ENCODE measurements at places on chromosomes 1 and 21. TPM values are rescaled to one million over a fixed set of nuclear protein-coding genes. Genes with fewer than 3 reads are reported as not detected.
A peak's percentile ranks its signal among the peaks of the same experiment; 100 is the strongest.

- no peak for DNase-seq
These were observed 19.3 kb upstream of the HEATR1 start for GRCh38 chr1:236623371-236624166.

DNA sequence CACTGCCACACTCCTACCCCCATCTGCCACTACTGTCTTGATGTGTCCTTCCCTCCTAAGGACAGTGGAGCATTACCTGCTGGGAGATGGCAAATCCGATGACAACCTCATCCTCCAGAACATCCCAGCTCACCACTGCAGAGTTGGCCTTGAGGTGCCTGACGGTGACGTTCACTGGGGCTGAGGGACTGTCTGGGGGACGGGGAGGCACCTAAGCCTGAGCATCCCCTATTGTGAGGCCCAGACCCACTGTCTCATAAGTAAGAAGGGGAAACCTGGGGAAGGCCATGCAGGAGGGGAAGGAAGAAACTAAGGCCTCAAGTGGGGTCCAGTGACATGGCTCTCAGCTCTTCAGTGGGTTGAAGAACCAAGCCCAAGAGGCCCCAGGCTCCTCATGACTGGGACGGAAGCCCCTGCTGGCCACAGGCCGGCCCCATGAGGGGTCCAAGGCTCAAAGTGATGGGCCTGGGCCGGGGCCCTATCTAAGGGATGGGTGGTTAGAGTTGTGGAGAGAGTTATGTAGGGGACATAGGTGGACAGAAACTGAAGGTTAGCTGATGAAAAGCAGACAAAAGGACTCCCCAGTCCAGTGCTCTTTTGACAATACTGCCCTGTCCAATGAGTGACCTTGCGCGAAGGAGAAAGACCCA lies 1.8 kb downstream of the FNDC5 start:
- no peak for DNase-seq

DNA sequence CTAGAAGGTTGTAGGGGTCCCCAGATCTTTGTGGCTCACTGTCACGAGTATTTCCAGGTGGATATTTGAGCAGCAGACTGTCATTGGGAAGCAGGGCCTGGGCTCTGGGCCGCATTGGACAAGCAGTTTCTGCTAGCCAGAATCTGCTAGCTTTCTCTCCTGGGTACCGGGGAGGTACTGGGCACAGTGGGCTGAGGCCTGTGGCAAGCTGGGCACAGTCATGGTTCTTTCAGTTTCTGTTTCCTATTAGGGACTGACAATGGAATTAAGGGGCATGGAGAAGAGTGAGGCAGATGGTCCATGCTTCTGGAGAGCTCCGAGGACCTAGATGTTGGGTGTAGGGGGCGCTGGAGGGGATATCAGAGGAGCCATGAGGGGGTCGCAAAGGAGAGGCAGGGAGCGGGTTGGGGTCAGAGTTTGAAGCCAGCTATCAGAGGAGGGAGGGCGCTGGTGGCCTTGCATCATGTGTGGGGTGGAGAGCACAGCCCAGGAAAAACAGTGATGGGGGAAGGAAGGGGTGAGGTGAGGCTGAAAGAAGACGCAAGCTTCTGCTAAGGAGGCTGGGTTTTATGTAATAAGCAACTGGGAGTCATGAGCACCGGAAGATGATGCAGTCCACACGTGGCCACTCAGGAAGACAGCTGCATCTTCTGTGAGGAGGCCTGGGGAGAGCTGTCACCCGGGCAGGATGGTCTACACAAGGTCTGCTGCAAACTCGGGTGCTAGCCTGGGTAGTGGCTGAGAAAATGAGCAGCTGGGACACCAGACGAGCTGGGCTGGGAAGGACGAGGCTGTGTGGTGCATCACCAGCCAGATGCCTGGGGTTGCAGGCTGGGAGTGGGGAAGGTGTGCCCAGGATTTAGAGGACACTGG lies 72.7 kb downstream of the IER5 start:
- no peak for DNase-seq

DNA sequence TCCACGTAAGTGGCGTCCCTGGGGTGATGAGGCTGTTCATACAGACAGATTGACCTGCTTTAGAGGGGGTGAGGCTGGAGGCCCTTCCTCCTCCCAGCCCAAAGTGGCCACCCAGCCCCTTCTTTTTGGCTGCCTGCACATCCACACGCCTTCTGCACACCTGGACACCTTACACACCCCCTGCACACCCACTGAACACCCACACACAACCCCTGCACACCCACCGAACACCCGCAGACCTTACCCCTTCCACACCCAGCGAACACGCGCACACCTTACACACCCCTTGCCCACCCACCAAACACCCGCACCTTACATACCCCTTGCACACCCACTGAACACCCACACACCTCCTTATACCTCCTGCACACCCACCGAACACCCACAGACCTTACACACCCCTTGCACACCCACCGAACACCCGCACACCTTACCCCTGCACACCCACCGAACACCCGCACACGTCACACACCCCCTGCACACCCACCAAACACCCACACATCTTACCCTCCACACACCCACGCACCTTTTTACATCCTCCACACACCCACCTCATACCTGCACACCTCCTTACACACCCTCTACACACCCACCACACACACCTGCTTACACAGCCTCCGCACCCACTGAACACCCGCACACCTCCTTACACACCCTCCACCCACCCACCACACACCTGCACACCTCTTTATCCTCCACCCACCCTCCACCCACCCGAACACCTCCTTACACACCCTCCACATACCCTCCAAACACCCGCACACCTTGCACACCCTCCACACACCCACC lies 37.7 kb downstream of the COQ8A start:
- no peak for DNase-seq

- DNase-seq, result no peak
These were observed 9.0 kb upstream of the RPL5 start for GRCh38 chr1:92822879-92823278.

- peak; percentile 49 for DNase-seq
These were observed 3.6 kb upstream of the CYB561D1 start for GRCh38 chr1:109490029-109490933.

DNA sequence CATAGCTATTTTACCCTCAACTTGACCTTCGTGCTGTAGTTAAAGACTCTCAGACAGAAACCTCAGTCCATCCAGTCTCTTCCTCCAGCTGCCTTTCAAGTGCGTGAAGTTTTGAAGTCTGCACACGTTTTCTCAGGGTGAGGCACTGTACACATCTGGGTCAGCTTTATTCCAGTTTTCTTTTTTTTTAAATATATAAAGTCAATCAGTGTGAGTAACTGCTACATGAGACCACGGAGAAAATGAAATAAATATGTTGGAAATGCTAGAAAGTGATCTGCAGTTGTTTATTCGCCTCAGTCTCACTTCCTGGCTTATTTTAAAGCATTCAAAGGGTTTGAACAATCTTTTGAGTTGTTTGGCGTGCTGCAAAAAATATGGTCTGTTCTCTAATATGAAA lies 135.7 kb downstream of the ROR1 start:
- DNase-seq, result no peak

GRCh38 chr1:27136998-27137542 lies 17.9 kb downstream of the SLC9A1 start:
- DNase-seq, result no peak

DNA sequence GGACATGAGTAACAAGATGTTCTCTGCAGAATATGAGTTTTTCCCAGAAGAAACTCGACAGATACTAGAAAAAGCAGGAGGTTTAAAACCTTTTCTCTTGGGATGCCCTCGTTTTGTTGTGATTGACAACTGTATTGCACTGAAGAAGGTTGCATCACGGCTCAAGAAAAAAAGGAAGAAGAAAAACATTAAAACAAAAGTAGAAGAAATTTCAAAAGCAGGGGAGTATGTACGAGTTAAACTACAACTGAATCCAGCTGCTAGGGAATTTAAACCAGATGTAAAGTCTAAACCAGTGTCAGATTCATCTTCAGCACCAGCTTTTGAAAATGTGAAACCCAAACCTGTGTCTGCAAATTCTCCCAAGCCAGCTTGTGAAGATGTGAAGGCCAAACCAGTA lies 92.5 kb downstream of the TTC3 start:
- DNase-seq, result no peak

DNA sequence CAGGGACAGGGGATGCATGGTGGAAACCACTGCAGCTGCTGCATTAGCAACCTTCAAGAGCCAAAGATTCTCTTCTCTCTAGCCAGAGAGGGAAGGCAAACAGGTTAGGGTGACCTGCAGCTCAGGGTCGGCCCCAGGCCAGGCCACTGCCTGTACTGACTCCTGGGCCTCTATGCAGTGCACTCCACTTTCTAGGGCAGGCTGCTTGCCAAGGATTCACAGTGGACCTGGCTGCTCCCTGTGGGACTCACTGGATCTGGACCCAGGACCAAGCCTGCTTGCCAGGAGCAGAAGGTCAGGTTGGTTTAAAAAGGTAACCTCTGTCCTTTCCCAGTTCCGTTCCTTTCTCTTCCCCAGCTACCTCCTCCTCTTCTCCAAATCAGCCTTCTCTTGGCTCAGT lies 52.4 kb downstream of the HIVEP3 start:
- no peak for DNase-seq

DNA sequence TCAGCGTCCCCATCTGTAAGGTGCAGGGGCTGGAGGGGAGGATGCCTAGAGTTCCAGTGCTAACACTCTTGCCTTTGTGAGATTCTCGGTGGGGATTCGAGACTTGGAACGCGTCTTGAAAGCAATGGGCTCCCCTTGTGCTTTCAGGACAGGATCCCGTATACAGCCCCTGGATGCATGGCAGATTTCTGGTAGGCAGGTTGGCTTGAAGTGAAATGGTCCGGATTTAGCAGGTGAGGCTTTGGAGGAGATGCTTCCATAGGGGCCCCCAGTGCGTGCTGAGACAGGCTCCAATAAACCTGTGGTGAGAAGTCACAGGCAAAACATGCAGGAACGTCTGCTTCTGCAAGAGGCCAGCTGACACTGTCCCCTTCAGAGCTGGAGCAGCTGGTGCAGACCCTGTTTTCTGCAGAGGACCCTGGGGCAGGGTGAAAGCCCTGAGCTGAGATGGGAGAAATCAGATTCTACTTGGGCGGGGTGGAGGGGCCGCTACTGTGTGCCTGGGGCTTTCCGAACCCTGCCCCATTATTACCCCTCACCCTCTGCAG lies 270.4 kb downstream of the PTPRU start:
- no peak for DNase-seq

- no peak for DNase-seq
These were observed at the start of gene CRYBG2 for GRCh38 chr1:26353976-26354820. TSS of gene CRYBG2 (minus strand) at chr1:26354130. CDS start at chr1:26346657, 7,473 bp downstream.

- DNase-seq, result no peak
These were observed 104.2 kb upstream of the TARDBP start for GRCh38 chr1:10908266-10908665.

DNA sequence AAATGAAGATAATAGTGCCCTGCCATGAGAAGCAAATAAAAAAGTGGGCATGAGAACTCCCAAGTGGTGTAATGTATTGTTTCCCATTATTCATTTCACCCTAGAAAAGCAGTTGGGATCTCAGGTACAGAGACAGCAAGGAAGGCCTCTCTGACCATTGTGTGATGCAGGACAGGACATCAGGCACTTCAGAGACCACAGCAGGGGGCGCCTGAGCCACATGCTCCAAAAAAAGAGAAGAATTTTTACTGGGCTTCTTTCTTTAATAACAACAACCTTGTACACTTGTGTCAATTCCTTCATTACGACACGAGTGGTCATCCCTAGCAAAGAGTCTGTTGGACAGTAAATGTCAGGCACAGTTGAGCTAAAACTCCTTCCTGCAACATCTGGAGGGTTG lies 533.3 kb downstream of the OMA1 start:
- no peak for DNase-seq

- DNase-seq, result no peak
These were observed 53.5 kb downstream of the NFASC start for GRCh38 chr1:204924013-204924759.

DNA sequence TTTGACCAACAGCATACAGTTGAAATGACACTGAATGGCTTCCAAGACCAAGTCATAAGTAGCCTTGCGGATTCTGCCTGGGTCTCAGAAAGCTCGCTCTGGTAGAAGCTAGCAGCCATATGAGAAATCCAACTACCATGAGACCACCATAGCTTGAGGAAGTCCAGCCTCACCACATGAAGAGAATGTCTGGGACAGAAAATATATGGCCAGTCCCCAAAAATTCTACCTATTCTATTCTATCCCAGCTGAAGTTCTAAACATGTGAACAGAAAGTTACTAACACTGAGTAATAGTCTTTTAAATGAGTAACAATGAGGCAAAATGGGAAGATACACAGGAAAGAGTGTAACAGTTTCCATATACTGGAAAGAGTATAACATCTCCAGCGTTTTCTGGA lies 9.0 kb downstream of the FMO5 start:
- no peak for DNase-seq

GRCh38 chr1:204673909-204674649 lies 11.5 kb downstream of the LRRN2 start:
- no peak for DNase-seq

DNA sequence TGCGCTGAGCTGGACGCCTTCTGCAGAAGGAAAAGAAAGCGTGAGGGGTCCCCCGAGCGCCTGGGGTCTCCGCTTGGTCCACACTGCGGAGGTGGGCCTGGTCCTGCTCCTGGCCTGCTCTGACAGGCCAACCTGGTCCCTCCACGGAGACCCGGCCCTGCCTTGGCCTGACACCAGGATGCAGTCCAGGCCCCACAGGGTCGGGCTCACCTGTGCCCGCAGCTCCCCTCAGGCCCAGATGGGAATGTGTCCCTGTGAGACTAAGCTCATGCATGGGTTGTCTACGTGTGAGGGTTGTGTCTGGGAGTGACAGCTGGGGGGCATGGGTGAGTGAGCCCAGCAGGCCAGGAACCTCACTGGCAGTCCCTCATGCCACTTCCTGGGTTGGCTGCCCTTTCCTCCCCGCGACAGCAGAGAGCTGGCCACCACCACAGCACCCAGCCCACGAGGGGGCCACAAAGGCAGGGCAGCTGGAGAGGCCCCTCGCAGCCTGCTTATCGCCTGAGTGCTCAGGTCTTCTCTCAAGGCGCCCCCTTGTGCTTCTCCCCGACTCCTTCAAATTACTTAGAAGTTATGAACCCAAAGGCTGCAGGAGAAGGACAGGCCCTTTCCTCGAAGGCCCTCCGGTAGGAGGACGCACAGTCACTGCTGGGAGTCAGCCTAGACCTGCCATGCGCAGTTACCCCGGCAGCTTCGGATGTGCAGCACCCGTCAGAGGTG lies 41.1 kb downstream of the SLC45A1 start:
- DNase-seq, result no peak

Gene AK5
- 27.7 TPM for total RNA-seq

Gene AGBL4
- total RNA-seq, result not detected

Gene ADGRB2
- total RNA-seq, result 13.7 TPM

Gene LCE1B
- total RNA-seq, result not detected

Gene BMP8B
- total RNA-seq, result 5.7 TPM

Gene OR11L1
- not detected for total RNA-seq

Gene OR2L8
- total RNA-seq, result not detected

Gene ANKRD45
- total RNA-seq, result 0.91 TPM

Gene TCHH
- not detected for total RNA-seq

Gene HSD3B2
- not detected for total RNA-seq

Gene F5
- total RNA-seq, result not detected

Gene KNCN
- not detected for total RNA-seq

Gene RPTN
- total RNA-seq, result not detected

Gene SNX27
- total RNA-seq, result 32.6 TPM

Gene TCHHL1
- total RNA-seq, result not detected

Gene CFAP141
- total RNA-seq, result not detected

Data from Caki2 (cell line).